ENCODE measurements at places on chromosomes 12 and 14.
A peak's percentile ranks its signal among the peaks of the same experiment; 100 is the strongest.

- no peak for DNase-seq
These were observed 123.1 kb upstream of the PRMT8 start for GRCh38 chr12:3367750-3368444.

GRCh38 chr14:63677891-63678379 lies 36.3 kb upstream of the WDR89 start:
- DNase-seq: no peak

DNA sequence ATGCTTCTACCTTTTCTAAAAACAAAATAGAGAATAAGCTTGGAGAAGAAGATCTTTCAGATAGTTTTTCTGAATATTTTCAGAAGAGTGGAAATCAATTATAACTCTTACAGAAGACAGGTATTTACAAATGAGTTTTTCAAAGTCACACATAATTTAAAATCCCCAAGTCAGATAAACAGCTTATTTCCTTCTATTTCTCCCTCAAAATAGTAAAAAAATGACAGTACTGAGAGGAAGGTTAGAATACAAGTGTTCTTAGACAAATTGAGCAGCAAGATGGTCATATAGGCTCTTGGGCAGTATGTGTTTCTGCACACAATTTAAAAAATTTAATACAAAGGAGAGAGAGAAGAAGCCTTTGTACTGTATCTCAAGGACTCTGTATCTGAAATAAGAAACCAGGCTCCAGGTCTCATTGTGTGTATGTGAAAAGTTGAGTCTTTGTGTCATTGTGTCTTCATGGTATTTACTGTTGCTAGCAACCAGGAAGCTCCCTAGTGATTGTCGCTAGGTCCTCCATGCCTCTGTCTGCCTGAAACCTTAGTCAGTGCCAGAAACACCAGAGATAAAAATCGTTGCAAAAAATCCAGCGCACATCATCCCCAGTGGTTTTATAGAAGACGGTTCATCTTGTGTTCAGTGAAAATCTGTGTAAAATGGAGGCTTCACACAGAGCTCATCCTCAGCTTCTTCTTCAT lies 12.9 kb upstream of the TUBA1A start:
- peak; percentile 34 for DNase-seq

DNA sequence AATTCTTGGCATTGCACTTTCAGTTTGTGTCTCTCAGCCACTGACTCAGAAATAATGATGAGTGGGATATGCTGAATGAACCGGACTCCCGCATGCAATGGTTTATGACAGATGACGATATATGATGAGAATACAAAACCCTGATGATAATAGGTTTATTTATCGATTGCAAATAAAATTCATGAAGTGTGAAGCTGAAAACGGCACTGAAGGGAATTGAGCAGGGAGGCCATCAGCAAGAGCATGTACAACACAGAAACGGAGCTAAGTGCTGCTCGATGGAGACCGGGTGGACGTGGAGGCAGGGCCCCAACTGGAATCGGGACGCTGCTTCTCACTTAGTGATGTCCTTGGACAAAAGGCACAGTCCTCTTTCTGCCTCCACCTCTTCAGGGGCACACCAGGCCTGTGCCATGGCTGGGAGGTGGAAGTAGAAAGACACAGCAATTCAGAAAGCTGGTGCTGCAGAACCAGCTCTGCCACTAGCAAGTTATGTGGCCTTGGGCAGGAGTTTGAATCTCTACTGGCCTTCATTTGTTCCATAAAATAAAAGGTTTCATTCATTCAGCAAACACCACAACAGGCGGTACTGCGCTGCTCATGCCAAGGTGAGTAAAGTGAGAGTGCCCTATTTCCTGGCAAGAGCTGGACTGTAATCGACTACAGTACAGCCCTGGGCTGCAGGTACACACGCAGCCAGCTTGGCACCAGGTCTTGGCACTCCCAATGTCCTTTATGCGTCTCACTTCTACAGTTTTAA lies 117.0 kb downstream of the EGLN3 start:
- no peak for DNase-seq

- DNase-seq: no peak
These were observed 159.8 kb downstream of the RPAP3 start for GRCh38 chr12:47545938-47546609.

DNA sequence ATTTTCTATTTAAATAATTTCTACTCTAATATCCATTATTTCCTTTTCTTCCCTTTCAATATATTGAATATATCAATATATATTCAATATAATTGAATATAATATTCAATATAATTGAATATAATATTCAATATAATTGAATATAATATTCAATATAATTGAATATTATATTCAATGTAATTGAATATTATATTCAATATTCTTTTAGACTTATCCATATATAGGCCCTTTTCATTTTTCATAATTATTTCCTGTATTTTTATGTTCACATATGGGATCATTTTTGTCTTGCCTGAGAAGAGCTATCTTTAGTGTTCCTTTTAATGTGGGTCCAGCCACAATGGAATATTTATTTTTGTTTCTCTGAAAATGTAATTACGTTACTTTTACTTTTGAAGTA lies 88.9 kb upstream of the ESRRB start:
- no peak for DNase-seq

DNA sequence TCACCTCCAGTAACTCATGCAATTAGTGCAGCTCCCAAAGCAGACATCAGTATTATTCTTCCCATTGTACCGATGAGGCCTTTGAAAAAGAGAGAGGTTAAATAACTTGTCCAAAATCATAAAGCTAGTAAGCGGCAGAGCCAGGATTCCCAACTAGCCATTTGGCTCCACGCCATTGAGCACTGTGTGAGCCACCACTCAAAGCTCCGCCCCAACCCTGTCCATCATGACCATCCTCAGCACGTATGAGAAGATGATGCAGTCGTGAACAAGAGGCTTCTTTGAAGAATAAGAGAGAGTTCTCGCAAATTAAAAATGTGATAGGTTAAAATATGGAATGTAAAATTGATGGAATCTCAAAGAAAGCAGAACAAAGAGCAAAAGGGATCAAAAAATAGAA lies 14.6 kb downstream of the CLMN start:
- no peak for DNase-seq

DNA sequence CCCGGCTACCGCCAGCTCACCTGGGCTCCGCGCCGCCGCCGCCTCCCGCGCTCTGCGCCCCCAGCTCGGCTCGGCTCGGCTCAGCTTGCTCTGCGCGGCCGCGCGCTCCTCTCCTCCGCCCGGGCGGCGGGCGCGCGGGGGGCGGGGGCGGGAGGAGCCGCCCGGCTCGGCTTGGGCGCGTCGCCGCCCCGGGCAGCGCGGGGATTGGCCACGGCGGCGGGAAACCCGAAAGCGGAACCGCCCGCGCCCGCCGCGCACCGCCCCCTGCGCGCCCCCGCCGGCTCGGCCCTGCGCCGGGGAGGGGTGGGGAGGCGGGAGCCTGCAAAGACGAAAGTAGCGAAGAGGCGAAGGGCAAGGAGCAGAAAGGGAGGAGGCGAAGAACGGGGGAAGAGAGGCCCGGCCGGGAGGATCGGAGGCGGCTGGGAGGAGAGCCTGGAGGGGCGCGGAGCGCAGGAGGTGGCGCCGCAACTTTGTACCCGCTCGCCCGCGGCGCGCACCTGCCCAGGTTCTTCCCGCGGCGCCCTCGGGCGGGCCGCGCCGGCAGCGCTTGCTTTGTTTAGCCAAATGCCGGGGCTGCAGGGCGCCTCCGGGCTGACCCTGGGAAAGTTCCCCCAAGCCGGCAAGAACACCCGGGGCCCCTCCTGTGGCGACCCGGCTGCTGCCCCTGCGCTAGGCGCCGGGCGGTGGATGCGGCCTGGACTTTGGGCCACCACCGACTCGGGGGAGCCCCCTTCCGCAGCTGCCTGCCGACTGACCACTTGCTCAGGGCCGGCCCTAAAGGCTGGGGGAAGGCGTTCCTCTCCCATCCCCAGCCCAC lies at the start of gene CAMKK2:
Gene CAMKK2, minus strand, starts transcription at position 92 of the 817 bp plus-strand sequence. CDS start 22,183 bp downstream, outside the sequence.
- DNase-seq: peak; percentile 82

GRCh38 chr14:50544911-50545310 lies 12.5 kb upstream of the MAP4K5 start:
- DNase-seq: peak; percentile 36

DNA sequence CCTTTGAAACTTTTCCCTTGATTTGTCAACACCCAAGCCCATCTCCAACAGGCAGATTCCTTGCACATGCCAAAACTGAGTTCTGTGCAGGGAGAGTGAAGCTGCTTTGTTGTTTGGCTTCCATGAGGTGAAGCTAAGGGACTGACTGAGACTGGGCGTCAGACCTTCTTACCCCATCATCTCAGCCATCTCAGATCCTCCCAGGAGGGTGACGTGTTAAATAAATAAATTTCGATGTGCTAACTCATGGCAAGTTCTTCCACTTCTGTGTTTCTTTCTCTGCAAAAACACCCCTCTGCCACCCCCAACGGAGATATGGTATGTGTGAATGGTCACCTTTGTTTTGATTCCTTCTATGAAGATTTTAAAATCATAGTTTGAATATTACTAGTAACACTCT lies 17.8 kb downstream of the UTP20 start:
- no peak for DNase-seq

DNA sequence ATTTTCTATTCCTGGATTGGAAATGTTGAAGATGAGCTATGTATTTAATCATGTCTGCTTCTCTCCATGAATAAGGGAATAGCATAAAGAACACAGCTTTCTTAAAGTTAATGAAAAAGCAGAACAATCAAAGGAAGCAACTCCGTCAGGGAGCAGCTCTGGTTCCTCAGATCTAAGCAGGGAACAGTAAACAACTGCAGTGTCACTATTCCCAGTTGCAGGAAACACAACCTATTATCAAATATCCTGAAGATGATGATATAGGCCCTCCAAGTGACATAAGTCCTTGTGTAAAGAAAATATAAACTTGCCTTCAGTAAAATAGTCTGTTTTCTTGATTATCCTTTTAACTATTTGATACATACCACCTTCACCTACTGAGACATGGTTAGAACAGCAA lies 228.1 kb downstream of the KCNC2 start:
- no peak for DNase-seq

- DNase-seq: no peak
These were observed 54.7 kb downstream of the ATG14 start for GRCh38 chr14:55356913-55357312.

DNA sequence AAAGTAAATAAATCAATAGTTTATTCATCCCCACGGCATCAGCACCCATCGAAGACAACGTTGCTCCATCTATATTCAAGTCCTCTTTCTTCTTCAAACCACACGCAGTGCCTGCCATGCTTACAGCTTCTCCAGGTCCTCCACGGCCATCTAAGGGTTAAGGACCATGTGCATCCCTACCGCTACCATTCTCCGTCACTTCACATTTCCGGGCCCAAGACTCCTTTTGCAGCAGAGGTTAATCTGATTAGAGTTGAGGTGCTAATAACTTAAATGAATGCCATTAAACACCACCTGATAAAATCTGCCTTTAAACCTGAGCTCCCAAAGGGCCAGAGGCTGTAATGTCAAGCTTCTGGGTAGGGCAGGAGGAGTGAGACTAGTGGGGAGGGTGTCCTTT lies 79.7 kb upstream of the CCND2 start:
- no peak for DNase-seq

DNA sequence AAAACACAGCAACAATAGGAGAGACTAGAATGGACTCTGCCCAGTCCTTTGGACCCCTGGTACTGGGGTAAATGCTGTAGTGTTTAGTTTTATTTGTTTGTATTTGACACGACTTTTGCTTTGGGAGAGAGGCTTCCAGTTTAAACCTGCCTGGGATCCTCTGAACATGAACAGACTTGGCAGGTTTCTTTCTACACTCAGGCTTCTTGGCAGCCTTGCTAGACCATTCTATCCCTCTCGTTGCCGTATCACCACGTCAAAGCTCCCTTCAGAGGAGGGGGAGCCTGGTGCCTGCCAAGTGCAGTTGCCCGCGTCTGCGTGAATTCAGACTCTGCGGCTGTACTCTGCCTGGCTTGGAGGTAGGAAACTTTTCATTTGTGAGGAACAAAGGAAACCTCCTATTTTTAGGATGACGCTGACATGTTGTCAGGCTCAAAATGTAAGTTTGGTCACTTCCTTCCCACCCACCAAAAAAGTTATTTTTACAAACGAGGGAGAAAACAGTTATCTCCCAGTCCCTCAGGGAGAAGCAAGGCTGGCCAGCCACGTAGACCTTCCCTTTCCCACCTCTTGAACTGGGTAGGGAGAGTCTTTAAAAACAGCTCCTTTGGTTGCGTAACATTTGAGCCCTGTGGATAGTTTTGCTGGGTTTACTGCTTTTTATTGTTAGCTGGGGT lies 25.9 kb downstream of the CD9 start:
- DNase-seq: peak; percentile 95

GRCh38 chr12:29533815-29534489 lies 36.5 kb upstream of the OVCH1 start:
- no peak for DNase-seq

- DNase-seq: peak; percentile 10
These were observed 22.0 kb downstream of the GSTZ1 start for GRCh38 chr14:77342726-77343397.

DNA sequence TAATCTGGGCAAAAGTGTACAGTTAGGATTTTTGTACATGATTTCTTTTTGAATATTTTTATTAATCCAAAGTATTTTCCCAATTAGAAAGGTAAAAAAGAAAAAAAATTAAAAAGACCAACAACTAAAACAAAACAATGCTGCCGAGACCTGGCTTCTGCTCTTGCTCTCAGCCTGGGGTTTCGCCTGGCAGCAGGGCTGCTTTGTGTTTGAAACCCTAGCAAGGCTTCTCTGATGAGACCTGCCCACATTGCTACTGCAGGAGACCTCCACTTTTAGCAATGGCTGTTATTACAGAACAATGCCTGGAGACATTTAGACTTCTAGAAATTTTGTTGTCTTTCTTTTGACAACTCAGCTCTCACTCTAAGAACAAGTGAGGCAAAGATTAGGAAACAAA lies 1153.0 kb upstream of the TMEM132C start:
- DNase-seq: no peak

DNA sequence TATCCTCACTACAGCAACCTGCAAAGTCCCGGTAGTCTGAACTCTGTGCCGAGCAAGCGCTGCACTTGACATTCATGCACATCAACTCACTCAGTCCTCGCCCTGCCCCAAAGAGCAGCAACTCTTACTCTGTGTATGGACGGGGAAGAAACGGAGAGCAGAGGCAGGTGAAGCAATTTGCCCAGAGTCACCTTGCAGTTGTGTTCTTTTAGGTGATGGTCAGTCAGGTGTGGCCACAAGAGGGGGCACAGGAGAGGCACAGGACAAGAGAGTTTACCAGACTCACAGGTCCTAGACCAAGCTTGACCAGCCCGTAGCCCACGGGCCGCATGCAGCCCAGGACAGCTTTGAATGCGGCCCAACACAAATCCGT lies 39.1 kb downstream of the TSPAN11 start:
- peak; percentile 32 for DNase-seq

DNA sequence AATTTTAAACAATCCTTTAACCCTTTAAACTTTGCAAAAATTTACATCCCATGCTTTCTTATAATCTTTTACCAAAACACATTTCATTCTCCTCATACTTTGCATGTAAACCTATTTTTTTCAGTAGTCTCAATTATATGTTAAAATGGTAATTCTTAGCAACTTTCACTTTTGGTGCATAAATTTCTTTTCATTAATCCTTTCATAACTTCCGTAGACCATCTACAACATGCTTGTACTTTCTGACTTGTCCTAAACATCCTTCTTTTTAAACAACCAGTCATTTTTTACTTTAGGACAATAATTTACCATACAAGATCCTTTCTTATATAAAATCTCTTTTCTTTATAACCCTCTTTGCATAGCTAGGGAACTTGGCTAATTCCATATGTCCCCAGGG lies 19.5 kb downstream of the CCDC91 start:
- DNase-seq: peak; percentile 41

GRCh38 chr12:6942331-6942665 lies 1.3 kb upstream of the RNU7-1 start:
- no peak for DNase-seq

- peak; percentile 36 for DNase-seq
These were observed 59.5 kb downstream of the SCARB1 start for GRCh38 chr12:124804011-124804621.
